Stomach (tissue), 19 donors: ENCODE measurements at places on chromosomes 3 and 15. TPM values are rescaled to one million over a fixed set of nuclear protein-coding genes. Genes with fewer than 3 reads are reported as not detected.
A peak's percentile ranks its signal among the peaks of the same experiment; 100 is the strongest.

- peak; percentile 54 for DNase-seq
Observed at GRCh38 chr3:98521897-98522543, 682 bp downstream of the CLDND1 start.

DNA sequence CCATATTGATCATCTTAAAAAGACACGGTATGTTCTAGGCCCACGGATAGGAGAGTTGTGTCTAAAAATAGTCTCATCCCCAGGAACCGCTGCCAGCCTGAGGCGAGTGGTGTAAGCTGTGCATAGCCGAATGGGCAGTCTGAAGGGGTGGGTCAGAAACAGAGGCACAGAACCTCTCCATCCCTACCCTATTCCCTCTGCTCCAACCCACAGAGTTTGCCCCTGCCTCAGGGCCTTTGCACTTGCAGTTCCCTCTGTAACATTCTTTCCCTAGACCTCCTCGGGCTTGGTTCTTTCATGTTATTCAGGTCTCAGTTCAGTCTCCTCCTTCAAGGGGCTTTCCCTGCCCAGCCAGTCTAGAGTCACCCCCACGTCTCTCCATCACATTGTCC, 4.8 kb downstream of the SCN5A start:
- no peak for DNase-seq

- no peak for DNase-seq
Observed at GRCh38 chr3:78517965-78518364, 1249.8 kb downstream of the ROBO1 start.

GRCh38 chr15:78103406-78104118, 11.2 kb downstream of the SH2D7 start:
- peak; percentile 68 for DNase-seq

DNA sequence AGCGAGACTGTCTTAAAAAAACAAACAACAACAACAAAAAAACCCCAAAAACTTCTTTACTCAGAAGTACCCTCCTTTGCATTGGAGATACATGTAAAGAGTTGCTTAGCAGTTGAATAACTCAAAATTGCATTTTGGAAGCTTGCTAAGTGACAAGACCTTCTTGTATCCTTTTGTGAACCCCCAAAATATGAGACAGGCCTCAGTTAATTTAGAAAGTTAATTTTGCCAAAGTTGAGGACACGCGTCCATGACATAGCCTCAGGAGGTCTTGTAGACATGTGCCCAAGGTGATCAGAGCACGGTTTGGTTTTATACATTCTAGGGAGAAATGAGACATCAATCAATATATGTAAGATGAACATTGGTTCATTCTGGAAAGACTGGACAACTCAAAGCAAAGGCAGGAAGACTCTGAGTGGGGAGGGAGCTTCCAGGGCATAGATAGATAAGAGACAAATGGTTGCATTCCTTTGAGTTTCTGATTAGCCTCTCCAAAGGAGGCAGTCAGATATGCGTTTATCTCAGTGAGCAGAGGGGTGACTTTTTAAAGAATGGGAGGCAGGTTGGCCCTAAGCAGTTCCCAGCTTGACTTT, 1.7 kb upstream of the ARF4 start:
- DNase-seq = no peak

FAM107A gene
- 35.2 TPM for total RNA-seq

DNAJA4 gene
- not detected for total RNA-seq

HTR3E gene
- total RNA-seq = not detected
